NCI-H526 (cell line): ENCODE measurements at places on chromosomes 2 and 18.

- DNase-seq = no peak
Observed at GRCh38 chr2:180413336-180413735, 406.2 kb upstream of the CWC22 start.

GRCh38 chr18:77560341-77560992 is 310.8 kb downstream of the GALR1 start:
- peak; percentile 31 for DNase-seq

DNA sequence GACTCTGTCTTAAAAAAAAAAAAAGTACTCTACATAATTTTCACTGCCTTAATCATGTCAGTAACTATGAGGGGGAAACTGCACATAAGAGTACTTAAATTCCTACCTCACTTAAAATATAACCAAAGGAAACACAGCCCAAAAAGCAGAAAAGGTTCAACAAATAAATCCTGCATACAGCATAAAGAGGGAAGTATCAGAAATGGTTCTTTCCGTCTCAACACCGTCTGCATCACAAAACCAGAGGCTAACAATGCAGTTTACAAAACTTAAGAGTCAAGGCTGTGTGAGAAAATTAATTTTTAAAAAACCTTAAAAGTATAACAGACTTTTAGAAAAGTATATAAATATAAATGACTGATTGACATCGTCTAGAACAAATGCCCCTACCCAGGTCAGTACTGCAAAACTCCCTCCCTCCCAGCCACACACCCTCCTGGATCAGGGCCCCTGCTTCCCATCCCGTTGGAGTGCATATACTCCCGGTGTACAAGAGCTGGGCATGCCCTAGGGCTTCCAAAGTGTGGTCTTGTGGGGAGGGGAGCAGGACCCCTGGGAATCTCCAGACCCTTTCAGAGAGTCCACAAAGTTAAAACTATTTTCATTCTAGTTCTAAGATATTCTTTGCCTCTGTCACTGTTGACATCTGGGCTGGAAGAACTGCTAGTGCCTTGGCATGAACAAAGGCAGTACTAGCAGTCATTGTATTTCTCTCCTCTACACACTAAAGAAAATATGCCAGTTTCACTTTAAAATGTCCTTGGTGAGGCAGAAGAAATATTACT is 67.0 kb upstream of the SERTAD2 start:
- DNase-seq = no peak

- DNase-seq = no peak
Observed at GRCh38 chr2:40455661-40456060, 3.8 kb upstream of the SLC8A1 start.

- DNase-seq = no peak
Observed at GRCh38 chr2:230205034-230205433, 14.8 kb downstream of the SP110 start.

DNA sequence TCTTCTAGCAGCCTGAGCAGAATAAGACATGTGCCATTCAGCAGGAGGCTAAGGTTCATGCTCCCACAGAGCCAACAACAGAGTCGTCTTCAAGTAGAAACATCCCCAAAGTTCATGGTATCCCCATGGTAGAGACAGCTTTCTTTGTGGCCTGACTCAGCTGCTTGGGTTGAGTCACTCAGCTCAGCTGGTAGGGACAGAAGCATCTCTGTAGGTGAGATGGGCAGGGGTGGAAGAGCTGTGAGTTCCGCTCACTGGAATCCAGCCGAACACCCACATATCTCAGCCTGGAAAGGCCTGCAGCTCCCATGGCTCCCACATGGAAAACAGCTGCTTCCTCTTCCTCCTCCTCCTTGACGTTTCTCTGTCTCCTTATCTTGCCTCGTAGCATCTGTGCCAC is 792.7 kb downstream of the RNF144A start:
- no peak for DNase-seq

GRCh38 chr18:48615566-48616401 is 77.0 kb downstream of the CTIF start:
- DNase-seq = peak; percentile 14

- no peak for DNase-seq
Observed at GRCh38 chr18:37424507-37424906, 141.1 kb downstream of the CELF4 start.

GRCh38 chr2:239770246-239770639 is 254.9 kb downstream of the NDUFA10 start:
- peak; percentile 95 for DNase-seq

GRCh38 chr2:2294183-2294690 is 36.8 kb downstream of the MYT1L start:
- no peak for DNase-seq

DNA sequence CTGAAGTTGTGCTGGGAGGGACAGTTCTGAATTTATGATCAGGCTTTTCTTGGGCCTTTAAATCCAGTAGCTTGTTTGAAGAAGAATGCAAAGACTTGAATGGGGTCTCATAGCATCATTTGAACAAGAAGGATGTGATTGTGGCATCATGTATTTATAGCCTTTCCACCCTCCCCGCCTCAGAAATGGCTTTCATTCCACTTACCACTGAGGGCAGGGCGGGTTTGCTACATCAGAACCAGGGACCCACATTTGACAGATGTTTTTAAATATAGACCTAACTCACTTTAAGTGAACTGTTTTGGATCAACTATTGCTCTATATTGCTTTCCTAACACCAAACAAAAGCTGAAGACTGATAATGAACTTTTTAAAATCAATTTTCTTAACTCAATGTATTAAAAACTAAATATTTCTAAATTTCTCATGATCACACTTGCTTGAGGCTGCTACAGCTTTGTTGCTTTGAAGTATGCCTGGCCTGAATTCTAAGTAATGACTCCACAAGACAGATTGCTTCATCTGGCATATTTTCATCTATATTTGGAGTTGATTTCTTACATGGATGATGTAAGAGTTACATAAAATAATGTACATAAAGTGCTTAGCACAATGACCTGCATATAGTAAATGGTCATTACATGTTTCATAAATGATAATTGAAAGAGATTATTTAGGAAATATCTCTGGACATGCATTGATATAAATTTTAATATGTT is 1552.9 kb upstream of the SLC39A10 start:
- no peak for DNase-seq

- no peak for DNase-seq
Observed at GRCh38 chr18:59481436-59481835, 122.4 kb upstream of the LMAN1 start.

- DNase-seq = no peak
Observed at GRCh38 chr2:43729491-43730174, 44.2 kb upstream of the DYNC2LI1 start.

GRCh38 chr2:120394764-120395163 is 48.8 kb downstream of the INHBB start:
- no peak for DNase-seq

GRCh38 chr2:118854507-118855345 is 7.3 kb upstream of the EN1 start:
- no peak for DNase-seq

- DNase-seq = peak; percentile 33
Observed at GRCh38 chr2:161161074-161161706, 962 bp downstream of the TANK start.

GRCh38 chr2:151040039-151040438 is 221.6 kb downstream of the RBM43 start:
- no peak for DNase-seq

GRCh38 chr2:126664234-126664633 is 8.3 kb downstream of the GYPC start:
- DNase-seq = no peak

GRCh38 chr2:232714969-232715368 is 17.8 kb downstream of the GIGYF2 start:
- DNase-seq = no peak

GRCh38 chr2:126972279-126972626 is 73.6 kb downstream of the TEX51 start:
- DNase-seq = no peak

DNA sequence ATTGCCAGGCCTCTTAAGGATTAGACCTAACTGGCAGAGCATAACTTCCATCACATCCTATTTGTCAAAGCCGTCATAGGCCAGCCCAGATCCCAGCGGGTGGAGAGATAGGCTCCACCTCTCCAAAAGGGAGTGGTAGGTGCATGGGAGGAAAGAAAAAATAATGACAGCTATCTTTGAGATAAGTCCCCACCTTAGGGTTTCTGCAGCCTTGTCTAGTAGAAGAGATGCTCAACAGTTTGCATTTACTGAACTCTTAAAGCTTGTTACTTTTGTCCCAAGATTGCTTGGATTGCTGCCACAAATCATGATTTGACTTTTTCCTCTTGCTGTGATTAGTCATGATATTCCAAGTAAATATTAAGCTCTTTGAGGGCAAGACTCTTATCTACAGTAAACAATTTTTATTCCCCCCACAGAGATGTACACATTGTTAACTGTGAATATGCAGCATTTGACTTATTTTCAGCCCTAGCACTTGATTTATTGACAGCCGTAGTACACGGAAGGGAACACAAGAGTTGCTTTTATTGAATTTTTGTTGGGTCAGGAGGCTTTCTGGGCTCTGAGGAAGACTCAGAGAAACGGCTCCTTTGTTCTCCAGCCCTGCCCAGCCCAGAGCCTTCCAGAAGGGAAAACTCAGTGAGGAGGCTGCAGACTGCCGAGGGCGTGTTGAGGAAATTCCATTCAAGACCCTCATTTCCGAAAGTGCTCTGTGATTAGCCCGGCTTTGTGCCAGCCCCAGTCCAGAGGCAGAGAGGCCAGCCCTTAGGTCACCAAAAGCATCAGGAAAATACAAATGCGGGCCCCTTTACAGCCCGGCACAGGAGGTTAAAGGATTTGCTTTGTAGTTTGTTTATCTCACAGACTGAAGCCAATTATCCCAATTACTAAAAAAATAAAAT is 75.5 kb upstream of the ZNF532 start:
- no peak for DNase-seq

- no peak for DNase-seq
Observed at GRCh38 chr2:39469807-39470206, 32.7 kb upstream of the MAP4K3 start.

- DNase-seq = no peak
Observed at GRCh38 chr2:226037526-226037925, 638.0 kb downstream of the NYAP2 start.

GRCh38 chr2:73907840-73908452 is 15.1 kb downstream of the ACTG2 start:
- DNase-seq = no peak

- DNase-seq = no peak
Observed at GRCh38 chr2:207606399-207606798, 18.8 kb downstream of the METTL21A start.

DNA sequence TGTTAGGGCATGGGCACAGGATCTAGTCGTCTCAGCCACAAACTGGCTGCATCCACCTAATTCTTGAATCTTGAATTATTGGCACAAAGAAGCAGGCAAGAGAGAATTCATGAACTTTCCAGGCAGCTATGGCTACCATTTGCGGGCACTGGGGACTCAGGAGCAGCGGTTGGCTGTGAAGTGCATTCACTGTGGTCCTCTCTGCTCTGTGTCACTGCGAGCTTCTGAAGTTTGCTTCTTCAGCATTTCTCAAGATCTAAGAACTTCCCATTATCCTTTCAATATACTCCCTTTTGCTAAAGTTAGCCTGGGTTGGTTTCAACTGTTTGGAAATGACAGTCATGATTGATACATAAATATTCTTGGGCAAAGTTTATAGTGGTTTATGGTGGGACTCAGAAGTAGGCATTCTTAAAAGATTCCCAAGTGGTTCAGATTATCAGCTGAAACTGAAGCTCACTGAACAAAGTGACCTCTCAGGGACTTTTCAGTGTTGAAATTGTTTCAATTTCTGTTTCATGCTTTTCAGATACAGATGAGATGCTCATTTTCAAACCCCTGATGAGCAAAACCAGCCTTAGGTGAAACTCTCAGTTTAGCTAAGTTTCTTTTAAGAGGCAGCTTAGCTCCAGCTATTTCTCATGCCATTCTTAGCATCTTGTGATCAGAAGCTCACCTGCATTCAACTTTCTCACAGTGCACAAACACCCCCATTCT is 1258.3 kb upstream of the GYPC start:
- DNase-seq = no peak

DNA sequence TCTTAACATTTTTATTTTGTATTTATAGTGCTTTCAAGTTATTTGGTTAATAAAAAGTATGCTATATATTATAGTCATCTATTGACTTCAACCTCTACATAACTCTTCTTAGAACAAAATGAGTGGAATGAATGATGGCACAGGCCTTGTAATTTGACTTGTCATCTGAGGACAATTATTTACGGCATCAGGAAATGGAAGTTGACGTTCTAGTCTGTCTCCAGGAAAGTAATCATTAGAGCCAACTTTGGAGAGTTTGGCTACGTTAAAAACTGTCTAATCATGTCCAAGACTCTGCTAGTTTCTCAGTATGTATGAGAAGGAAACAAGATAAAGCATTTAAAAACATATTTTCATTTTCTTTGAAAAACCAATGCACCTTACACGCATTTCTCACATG is 353.6 kb downstream of the ARHGAP15 start:
- DNase-seq = no peak

DNA sequence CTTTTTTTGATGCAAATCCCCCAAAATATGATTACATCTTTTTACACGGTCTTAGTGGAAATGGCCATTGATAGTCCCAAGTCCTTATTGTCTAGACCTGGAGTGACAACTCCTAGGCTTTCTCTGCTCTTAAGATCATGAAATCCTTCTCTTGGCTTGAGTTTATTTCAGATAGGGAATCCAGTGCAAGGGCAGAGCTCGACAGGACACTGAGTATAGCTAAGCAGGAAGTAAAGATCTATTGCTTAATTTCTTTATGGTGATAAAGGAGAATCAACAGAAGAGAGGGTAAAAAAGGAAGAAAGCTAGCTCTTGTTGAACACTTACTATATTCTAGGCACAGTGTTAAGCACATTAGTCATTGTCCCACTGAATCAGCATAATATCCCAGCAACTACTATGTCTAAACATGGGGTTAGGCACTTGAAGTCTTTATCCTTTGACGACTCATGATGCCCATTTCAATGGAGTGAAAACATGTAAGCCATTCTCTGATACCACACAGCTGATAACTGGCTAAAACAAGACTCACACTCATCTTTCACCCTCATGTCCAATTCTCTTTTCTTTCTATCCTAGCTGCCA is 74.1 kb upstream of the LRATD1 start:
- DNase-seq = no peak

- DNase-seq = no peak
Observed at GRCh38 chr2:97963880-97964279, 31.9 kb downstream of the TMEM131 start.

GRCh38 chr2:43008388-43008787 is 216.0 kb upstream of the HAAO start:
- no peak for DNase-seq

DNA sequence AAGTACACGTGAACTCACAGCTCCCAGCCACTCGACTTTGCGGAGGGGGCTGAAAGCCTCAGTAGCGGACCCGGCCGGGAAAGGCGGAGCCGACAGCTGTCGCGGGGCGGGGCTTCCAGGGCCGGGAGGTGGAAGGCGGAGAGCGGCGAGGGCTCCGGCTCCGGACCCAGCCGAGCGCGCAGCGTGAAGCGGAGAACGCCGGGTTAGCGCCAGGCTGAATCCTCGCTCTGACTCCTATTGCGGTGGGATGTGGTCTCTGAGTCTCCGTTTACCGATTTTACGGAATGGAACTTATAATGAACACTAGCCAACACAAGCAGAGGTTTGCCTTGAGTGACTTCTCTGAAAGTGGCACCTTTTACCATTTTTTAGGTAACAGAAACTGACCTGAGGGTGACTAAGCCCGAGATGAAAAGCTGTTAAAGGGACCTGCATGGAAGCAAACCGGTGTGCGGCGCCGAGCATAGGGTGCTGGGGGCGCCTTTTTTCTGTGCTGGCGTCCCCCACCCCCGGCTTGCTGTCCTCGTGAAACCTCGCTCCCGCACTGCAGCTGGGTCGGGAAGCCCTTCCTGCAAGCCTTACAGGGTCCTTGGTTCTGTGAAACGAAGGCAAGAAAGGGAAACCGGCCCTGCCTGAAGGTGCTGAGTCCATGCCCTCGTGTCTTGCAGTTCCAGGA is 72.9 kb downstream of the EN1 start:
- peak; percentile 81 for DNase-seq
